AG04450 (cell line): ENCODE measurements at places on chromosomes 11 and 22.

GRCh38 chr11:36744375-36745168 lies 146.5 kb upstream of the RAG2 start:
- peak; percentile 15 for DNase-seq

GRCh38 chr22:39994566-39995392 lies at the start of gene FAM83F:
FAM83F (plus strand) TSS chr22:39994954; CDS start chr22:39995043, 89 bp downstream.
- DNase-seq, result no peak

DNA sequence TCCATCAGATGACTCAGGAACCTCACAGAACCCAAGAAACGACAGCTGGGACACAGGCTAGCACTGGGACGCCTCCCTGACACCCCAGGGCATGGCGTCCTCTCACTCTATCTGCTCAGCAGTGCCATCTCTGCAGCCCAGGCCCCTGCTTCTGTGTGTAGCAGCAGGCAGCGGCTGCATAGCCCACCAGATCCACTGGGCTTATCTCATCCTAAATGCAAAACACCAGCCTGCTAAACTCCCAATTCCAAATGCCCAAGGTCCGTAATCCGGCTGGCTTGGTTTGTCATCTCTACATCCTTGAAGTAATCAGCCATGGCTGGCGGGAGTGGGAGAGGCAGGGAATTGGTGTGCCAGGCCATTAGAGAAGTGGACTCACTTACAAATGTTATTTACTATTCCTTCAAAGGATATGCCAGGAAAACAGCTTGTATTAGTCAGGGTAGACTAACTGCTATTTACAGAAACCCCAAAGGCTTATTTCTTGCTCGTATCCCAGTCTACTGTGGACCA lies 30.7 kb downstream of the SPATA19 start:
- DNase-seq, result no peak

DNA sequence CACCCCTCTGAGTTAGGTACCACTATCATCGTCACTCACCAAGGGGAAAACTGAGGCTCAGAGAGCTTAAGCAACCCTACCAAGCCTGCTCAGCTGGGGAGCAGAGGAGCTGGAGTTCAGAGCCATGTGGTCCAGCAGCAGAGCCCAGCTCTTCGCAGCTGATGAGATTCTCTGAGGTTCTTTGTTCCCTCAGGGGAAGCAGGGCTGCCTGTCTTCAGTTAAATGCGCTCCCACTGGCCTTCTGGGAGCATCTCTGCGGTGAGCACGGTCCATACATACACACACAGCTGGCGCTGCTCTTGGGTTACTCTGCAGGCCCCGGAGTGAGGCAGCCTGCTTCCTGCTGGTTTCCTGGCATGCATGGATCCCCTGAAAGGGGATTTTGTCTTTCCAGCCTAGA lies 5.2 kb upstream of the PTGDR2 start:
- DNase-seq, result no peak

DNA sequence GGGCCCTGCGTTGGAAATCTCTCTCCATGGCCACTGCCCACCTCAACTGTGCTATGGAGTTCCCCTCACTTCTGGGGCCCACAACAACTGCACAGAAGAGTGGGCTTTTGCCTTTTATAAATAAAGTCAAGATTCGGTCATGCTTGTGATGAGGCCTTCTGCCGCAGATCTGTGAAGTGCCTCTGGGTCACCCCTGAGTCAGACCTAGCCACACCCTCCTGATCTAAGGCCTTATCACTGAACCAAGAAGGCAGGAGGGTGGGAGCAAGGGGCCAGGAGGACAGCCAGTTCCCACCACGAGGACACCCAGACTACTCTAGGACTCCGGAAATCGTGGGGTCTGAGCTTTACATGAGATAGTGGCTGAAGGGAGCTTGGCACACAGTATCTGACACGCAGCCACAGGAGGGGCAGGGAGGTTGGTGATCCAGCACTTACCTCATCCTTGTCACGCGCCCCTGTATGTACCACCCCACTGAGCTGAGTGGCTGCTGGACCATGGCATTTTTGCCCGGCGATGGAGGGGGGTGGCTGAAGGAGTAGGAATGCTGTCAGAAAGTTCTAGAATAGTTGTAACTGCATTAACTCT lies 115.7 kb downstream of the ABTB2 start:
- DNase-seq, result no peak

DNA sequence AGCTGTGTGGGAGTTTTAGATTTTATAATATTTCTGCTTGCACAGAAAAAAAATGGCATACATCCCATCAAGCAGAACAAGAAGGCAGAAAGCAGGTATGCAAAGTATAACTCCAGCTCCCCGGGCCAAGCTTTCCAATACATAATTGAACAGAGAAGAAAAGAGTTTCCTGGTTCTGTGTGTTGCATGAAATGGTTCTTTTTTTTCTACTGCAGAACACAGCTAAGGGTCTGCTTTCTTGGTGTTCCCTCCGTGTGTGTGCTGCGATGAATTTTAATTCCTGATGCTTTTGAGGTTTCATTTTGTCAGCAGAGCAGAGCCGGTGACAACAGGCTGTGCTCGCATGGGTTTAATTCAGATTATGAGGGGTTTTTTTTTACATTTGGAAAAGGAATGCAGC lies 70.7 kb upstream of the TTC12 start:
- DNase-seq, result no peak

DNA sequence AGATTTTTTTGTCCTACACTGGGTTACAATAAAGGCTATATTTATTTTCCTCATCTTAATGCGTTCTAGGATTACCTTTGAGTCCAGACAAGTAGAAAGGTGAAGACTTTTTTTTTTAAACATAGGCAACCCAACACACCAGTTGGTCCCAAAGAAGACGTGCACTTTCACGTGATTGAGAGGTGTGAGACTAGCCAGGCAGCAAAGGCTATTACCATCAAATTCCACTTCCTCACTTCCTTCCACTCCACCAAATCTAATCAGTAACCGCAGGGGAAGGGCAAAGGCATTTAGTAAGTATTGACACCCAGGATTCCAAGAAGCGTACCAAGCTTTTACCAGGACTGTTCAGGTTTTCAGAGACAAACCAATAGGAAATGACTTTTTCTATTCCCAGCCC lies 109.3 kb downstream of the APIP start:
- no peak for DNase-seq

DNA sequence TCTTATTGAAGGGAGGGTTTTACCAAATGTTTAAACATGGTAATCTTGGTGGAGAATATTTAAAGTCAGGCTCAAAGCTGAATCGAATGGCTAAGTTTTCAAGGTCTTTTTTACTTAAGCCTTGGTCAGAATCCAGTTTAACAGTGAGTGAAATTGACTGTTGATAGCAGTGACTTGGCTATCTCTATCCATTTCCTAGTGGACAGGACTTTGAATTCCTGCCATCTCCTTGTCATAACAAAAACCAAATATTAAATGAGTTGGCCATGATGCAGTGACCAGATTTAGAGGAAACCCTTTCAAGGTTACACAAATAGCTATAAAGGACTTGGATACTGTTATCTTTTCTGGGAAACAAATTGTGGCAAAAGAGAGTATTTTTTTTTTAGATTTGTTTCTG lies 92.0 kb downstream of the JRKL start:
- no peak for DNase-seq

- DNase-seq, result no peak
These were observed 9.3 kb upstream of the ADAMTS15 start for GRCh38 chr11:130439160-130439519.

DNA sequence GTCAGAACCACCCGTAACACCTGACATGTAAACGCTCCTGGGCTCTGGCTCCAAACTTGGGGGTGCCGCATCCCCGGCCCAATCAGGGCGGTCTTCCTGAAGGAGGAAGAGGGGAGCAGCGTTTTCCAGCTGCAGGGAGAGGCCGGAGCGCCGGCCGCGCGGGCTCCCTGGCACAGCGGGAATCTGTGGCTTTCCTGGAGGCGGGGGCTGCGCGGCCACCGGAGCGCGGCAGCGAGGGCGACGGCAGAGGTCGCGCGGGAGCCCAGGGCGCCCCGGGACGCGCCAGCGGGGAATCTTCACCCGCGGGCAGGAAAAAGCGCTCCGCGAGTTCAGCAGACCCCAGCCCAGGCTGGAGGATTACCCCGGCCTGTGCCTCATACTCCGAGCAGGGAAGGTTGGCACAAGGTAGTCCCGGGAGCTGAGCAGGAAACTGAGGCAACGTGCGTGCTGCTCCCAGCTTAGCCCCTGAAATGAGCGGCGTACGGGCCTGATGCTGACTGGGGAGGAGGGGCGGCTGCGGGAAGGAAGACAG lies 600 bp upstream of the ESAM start:
- DNase-seq, result no peak

DNA sequence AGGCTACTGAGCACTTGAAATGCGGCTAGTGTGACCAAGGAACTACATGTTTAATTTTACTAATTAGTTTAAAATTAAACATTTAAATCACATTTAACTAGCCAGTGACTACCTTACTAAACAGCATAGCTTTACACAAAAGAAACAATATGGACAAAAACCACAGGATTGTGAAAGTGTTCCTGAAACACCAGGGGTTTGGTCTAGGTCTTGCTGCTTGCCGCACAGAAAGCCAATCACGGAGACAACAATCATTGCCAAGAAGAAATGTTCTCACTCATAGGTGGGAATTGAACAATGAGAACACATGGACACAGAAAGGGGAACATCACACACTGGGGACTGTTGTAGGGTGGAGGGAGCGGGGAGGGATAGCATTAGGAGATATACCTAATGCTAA lies 309.5 kb downstream of the C11orf87 start:
- no peak for DNase-seq

GRCh38 chr11:6968816-6969215 lies 42.6 kb downstream of the ZNF215 start:
- no peak for DNase-seq

DNA sequence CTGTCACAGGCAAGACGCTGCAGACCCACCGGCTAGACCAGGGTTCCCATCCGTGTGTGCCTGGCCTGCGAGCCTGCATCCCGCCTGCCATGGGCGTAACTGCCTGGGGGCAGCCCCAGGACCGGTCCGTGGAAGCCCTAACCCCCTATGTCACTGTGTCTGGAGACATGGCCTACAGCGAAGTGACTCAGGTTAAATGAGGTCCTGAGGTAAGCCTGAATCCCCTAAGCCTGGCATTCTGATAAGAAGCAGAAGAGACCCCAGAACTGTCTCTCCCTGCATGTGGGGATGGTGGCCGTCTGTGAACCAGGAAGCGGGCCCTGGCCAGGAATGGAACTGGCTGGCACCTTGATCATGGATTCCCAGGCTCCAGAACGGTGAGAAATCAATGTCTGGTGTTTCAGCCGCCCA lies 570.1 kb downstream of the BRD1 start:
- DNase-seq, result no peak

- no peak for DNase-seq
These were observed 65.6 kb downstream of the LDLRAD3 start for GRCh38 chr11:36009473-36009872.

GRCh38 chr11:58028687-58029411 lies 1.9 kb upstream of the OR6Q1 start:
- peak; percentile 83 for DNase-seq

- no peak for DNase-seq
These were observed 263.2 kb downstream of the BUD13 start for GRCh38 chr11:116509551-116509950.

GRCh38 chr11:26976389-26976788 lies 17.5 kb upstream of the FIBIN start:
- DNase-seq, result peak; percentile 72

- no peak for DNase-seq
These were observed 130.4 kb downstream of the SLC1A2 start for GRCh38 chr11:35288817-35289541.

- no peak for DNase-seq
These were observed 599.8 kb downstream of the DLG2 start for GRCh38 chr11:85027346-85027745.
